CD14-positive monocyte (primary cell): ENCODE measurements at places on chromosomes 2 and 18. TPM values are rescaled to one million over a fixed set of nuclear protein-coding genes. Genes with fewer than 3 reads are reported as not detected.

The MPP4 gene
- polyA plus RNA-seq = not detected

- no peak for DNase-seq
- no peaks in the 10 kb centered on the region for H3K36me3 ChIP-seq
- no peaks in the 10 kb centered on the region for H3K27me3 ChIP-seq
- no peaks in the 10 kb centered on the region for H3K4me1 ChIP-seq
- no peak overlapping the region for H3K4me3 ChIP-seq
Observed at GRCh38 chr2:240425236-240425615, 10.2 kb upstream of the GPC1 start.

The SLC25A52 gene
- not detected for polyA plus RNA-seq

GRCh38 chr18:29982218-29982617 lies 1060.3 kb downstream of the DSC3 start:
- H3K4me1 ChIP-seq = no peaks in the 10 kb centered on the region
- DNase-seq = no peak
- no peaks in the 10 kb centered on the region for H3K27me3 ChIP-seq
- H3K36me3 ChIP-seq = no peaks in the 10 kb centered on the region
- H3K27ac ChIP-seq = no peak overlapping the region
- no peak overlapping the region for H3K4me3 ChIP-seq
